ENCODE measurements at places on chromosomes 1 and 21.
A peak's percentile ranks its signal among the peaks of the same experiment; 100 is the strongest.

- DNase-seq, result peak; percentile 13
These were observed 143.7 kb downstream of the DNM3 start for GRCh38 chr1:171984850-171985485.

- DNase-seq, result no peak
These were observed 18.0 kb downstream of the SLAMF1 start for GRCh38 chr1:160628799-160629263.

DNA sequence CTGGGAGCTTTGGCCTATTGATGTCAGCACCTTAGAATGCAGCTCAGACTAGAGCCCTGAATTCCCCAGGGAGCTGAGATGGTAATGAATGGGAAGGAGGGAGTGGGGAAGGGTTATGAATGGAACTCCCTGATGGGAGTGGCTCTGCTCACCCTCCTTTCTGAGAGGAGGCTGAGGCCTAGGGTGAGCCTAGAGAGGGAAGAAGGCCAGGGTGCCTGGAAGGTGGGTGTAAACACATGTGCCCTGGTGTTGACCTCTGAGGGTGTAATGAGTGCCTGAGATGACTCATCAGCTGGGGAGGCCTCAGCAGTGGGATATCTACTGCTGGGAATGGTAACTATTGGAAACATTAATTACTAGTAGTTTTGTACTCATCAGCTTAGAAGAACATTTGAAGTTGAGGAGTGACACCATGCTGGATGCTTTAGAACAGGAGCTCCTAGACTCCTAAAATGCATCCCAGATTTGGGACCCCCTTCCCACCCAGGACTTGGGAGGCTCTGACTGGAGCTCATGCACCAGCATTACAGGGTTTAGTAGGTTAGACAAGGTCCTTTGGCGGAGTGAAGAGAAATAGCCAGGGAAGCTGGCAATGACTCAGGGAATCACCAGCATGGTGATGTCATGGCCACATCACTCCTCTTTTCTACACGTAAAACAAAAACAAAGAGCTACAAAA is 16.0 kb upstream of the PIGV start:
- no peak for DNase-seq

GRCh38 chr1:15139654-15140350 is 13.7 kb upstream of the TMEM51 start:
- DNase-seq, result no peak

DNA sequence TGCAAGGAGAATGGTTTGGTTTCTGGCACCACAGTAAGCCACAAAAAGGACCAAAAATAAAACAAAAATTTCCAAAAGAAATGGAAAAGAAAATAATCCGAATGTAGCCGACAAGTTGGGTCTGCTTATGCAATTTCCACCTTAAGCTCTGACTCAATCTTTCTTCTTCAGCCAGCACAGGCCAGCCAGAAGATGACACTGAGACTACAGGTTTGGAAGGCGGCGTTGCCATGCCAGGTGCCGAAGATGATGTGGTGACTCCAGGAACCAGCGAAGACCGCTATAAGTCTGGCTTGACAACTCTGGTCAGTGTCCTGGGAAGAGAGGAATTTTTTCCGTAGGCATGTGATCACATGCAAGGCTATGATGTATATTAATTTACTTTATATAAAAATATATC is 23.4 kb downstream of the PDPN start:
- no peak for DNase-seq

GRCh38 chr1:34839526-34840305 is 19.8 kb downstream of the SMIM12 start:
- no peak for DNase-seq

DNA sequence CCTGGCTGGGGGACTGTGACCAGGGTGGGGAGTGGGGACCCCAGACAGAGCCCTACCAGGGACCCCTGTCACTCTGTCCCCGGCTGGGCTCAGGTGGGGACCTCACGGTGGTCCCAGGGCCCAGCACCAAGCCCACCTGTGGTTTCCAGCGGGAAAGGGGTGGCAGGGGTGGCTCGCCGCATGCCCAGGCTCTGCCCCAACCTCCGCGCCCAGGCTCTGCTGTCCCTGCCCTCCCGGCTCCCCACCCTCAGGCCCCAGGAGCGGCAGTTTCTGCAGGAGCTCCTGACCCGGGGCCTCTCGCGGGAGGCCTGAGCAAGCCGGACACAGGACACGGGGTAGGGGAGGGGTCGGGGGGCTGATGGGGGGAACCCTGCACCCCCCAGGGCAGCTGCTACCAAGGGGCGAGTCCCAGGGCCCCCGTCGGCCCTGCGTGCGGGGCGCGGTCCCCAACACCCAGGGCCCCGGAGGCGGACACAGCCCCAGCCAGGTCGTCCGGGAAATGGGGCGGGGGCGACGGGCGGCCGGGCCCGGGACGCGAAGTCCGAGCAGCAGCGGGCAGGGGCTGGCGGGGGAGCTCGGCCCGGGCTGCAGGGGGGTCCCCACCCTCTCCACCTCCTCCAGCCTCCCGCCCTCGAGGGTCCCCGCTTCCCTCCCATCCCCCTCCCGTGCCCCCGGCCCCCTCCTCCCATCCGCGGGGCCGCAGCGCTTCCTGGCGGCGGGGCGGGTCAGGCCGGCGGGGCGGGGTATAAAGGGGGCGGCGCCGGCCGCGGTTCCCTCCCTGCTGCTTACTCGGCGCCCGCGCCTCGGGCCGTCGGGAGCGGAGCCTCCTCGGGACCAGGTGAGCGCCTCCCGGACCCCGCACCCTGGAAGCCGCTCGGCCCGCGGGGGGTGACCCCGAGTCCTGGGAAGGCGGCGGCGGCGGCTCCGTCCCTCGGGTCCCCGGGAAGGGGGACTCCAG is at the start of gene COL6A2:
Gene COL6A2 (plus strand): TSS at position 777 of the 958 bp plus-strand sequence.
- DNase-seq, result peak; percentile 44

DNA sequence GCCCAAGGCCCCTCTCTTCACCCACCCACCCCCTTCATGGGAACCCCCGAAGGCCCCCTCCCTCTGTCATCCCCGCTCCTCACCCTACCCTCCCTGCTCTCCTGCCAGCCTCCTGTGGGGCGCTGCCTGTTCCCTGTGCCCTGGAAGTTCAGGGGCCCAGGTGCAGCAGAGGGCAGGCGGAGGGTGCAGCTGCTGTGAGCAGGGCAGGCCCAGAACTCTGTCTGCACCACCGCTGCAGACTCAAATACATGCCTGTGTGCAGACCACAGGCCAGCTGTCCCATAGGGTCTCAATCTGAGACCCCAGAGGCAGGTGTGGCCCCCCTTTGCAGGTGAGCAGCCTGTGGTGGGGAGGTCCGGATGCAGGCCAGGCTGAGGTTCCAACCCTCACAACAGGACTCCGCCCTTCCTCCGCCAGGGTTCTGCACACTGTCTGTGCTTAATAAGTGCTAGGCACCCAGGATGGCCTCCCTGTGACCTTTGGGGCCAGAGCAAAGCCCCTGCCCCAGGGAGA is 62.5 kb downstream of the WNT9A start:
- DNase-seq, result no peak

DNA sequence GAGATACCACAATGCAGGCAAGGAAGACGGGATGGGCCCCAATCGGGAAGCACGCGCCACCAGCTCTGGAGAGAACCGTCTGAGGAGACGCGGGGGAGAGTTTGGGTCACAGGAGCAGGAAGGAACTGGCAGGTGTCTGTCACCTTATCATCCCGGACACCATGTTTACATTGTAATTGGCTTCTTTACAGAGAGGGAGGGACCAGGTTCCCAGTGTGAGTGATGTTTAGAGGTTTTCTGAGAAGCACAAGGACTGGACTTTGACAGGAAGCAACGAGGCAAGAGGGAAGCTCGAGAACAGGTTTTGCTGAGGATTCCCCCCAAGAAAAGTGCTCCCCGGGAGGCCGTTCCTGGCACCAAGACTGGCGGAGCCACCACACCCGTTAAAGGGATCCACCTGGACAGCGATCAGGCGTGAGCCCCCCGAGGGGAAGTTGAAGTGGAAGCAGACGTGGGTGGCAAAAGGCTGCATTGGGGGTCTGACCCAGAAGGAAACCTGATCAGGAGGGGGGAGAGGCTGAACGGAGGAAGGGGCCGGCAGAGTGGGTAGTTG is 957 bp downstream of the EPS15 start:
- peak; percentile 29 for DNase-seq

GRCh38 chr1:94027721-94028515 is 93.0 kb downstream of the ABCA4 start:
- DNase-seq, result no peak

DNA sequence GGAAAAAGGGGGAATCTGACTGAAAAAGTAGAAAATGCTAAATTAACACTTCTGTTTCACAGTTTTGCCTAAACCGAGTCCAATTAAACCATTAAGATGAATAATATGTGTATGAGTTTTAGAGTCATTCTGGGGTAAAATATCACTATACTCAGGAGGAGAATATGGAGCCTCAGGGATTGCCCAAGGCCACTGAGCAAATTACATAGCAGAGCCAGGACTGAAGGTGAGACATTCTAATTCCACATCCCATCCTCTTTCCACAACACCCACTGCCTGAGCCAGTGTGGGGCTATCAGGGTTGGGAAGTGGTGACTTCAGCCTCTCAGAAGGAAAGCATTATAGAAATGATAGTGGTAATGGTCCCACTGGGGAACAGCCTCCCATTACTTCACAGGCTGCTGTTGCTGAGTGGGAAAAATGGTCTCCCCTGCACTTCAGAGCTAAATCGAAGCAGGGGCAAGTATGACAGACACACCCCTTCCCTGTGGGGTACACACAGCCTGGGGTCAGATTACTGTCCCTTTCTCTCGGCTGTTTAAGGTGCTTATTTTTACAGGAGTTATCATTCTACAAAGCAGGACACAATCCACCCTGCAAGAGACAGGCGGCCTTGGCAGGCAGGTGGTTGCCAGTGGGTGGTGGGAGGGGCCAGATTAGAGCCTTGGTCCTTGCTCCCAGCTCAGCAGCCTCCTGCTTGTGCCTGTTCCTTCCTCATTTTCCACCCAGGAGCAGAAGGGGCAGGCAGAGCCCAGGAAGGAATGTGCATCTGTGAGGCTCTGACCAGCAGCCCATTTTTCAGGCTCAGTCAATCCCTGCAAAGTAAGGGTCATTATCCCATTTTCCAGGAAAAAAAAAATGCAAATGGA is 9.5 kb upstream of the BCAR3 start:
- no peak for DNase-seq

DNA sequence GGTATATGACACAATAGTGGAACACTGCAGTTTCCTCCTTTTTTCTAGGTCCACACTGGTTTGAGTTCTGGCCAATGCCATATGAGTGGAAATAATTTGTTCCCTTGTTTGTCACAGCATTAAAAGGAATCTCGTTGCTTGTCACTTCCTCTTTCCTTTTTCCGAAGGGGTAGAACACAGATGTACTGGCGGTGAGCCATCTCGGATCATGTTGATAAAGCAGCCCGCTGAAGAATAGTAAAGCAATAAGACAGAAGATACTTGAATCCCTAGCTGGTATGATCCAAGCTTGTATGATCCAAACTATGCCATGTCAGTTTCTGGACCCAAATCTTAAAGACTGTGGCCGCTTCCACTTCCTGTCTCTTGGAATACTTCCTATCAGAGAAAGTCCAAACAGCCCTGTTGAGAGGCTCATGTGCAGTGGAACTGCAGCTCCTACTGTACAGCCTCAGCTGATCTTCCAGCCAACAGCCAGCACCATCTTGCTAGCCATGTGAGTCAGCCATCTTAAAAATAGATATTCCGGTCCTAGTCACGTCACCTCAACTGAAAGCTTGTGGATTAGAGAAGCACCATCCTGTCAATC is 40.3 kb downstream of the CFHR5 start:
- no peak for DNase-seq

- DNase-seq, result no peak
These were observed 479.0 kb downstream of the SIPA1L2 start for GRCh38 chr1:232150770-232151548.

DNA sequence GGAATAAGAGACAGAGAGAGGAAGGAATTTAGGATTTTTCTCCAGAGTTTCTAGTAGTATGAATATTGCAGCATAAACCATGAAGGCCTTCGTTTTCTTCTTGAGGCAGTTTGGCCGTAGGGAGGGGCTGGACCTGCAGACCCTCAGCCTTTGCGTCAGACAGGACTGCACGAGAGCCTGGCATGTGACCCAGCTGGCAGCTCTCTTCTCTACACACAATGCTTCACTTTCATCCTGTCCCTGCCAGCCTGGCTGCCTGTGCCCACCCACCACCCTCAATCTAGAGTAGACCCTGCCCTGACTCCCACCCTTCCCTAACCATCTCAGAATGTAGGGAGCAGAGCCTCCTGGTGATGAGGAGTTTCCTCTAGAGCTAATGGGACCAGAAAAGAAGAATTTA is 1.6 kb downstream of the CA14 start:
- DNase-seq, result no peak

DNA sequence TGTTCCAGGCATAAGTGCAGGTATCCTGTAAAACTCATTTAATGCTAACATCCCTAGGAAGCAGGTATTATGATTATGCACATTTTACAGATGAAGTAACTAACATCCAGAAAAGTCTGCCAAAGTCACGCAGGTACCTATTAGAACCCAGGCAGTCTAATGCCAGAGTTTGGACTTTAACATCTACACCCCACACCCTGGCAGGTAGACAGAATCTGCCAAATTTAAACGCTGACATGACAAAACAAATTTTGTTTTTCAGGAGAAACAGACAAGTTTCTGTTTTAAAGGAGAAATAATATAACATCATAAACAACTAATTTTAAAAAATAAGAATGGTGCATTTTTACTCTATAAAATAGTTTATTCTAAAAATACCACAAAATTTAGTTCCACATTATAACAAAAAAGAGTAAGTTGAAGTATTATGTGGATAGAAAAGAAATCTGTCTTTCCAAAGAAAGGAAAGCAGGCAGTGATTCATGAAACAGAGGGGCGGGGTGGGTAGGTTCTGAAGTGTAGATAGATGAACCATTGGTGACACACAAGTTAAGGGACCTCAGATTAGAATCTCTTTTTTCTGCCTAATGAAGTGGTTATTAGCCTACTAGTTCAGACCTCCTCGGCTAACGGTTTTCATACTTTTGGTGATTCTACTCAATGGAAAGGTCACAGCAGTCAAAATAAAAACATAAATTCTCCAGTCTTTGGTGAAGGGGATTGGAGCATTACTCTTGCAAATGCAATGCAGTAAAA is 1.7 kb downstream of the ASPM start:
- no peak for DNase-seq

- DNase-seq, result no peak
These were observed 1.9 kb downstream of the AKR7A2 start for GRCh38 chr1:19310061-19310460.

DNA sequence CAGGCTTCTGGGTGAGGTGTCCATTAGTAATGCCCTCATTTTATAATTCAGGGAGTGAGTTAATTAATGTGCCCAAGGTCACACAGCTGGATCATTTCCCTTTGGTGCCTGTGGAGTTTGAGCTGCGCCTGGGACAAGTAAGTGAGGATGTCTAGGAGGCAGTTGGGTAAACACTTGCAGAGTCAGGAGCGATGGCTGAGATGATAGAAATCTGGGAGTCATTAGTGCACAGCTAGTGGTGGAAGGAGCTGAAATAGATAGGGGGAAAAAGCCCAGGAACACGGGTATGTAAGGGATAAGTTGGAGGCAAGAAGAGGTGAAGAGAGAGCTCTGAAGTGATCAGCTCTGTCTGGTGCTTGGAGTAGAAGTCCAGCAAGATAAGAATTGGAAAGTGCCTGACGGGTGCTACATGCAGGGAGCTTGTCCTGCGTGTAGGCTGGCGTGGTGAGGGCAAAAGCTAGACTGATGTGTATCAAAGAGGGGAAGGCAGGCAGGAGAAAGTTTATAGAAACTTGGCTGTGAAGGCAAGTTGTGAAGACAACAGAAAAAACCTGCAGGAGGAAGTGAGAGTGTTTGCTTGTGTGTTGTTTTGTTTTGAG is 1.7 kb upstream of the SCAF4 start:
- no peak for DNase-seq
